Breast epithelium (tissue), 4 donors: ENCODE measurements at places on chromosomes 6 and 20. TPM values are rescaled to one million over a fixed set of nuclear protein-coding genes. Genes with fewer than 3 reads are reported as not detected.

GMPR gene
- 16.4 TPM for total RNA-seq

NRN1 gene
- total RNA-seq: 24.6 TPM

CDH26 gene
- total RNA-seq: 3.1 TPM

OLIG3 gene
- not detected for total RNA-seq

C6orf15 gene
- not detected for total RNA-seq

HLA-A gene
- 473 TPM for total RNA-seq

STX11 gene
- 22.8 TPM for total RNA-seq

EYA2 gene
- total RNA-seq: 19.2 TPM

IP6K3 gene
- total RNA-seq: 0.15 TPM

CLPSL2 gene
- not detected for total RNA-seq

PRR18 gene
- total RNA-seq: 0.29 TPM

PRL gene
- total RNA-seq: not detected

RAET1G gene
- not detected for total RNA-seq

CST1 gene
- total RNA-seq: not detected

GGTLC1 gene
- not detected for total RNA-seq

EYS gene
- total RNA-seq: 1.3 TPM

PPP1R16B gene
- 10.8 TPM for total RNA-seq

BMP7 gene
- 3.8 TPM for total RNA-seq

TSPO2 gene
- total RNA-seq: not detected
